ENCODE measurements at places on chromosomes 7 and 10.

GRCh38 chr7:80637911-80638765 is at the start of gene CD36:
Gene CD36, plus strand, starts transcription at chr7:80638642. Its CDS starts 8,099 bp downstream, at chr7:80646741.
- DNase-seq = no peak

- no peak for DNase-seq
These were observed 17.0 kb upstream of the TRIM8 start for GRCh38 chr10:102627291-102627735.

DNA sequence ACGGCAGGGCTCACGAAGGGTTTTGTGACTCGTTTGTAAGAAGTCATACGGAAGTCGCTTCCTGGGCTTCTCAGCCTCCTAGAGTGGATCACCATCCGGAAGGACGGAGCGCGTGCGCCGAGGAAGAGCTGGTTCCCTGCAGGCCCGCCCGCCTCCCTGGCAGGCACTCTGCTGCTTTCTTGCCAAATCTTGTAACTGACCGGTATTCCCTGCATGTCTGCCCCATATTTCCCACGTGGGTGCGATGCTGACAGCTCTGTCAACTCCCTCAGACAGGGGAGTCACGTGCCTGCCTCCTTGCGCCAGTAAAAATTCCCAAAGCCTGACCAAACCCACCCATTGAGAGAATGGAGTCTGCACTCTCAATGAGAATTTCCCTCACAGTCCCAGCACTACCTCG is 12.7 kb downstream of the SHH start:
- no peak for DNase-seq

GRCh38 chr10:12594448-12594944 is 245.1 kb downstream of the CAMK1D start:
- DNase-seq = no peak

DNA sequence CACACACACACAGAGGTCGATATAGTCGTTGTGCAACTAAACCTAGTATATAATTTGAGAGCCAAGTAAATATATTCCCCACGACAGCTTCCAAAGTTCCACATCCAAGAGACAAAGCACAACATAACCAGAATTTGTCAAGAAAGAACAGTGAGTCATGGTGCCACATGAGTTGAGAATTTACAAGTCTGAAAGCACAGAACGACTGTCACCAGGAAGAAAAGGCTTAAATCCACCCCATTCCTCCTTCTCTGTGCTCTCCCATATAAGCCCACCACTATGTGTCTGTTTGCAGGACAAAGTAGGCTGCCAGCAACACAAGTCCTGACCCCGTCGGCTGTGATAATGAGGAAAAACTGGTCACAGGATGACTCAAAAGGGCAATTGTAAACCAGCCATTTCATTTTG is 32.8 kb downstream of the GSAP start:
- no peak for DNase-seq

DNA sequence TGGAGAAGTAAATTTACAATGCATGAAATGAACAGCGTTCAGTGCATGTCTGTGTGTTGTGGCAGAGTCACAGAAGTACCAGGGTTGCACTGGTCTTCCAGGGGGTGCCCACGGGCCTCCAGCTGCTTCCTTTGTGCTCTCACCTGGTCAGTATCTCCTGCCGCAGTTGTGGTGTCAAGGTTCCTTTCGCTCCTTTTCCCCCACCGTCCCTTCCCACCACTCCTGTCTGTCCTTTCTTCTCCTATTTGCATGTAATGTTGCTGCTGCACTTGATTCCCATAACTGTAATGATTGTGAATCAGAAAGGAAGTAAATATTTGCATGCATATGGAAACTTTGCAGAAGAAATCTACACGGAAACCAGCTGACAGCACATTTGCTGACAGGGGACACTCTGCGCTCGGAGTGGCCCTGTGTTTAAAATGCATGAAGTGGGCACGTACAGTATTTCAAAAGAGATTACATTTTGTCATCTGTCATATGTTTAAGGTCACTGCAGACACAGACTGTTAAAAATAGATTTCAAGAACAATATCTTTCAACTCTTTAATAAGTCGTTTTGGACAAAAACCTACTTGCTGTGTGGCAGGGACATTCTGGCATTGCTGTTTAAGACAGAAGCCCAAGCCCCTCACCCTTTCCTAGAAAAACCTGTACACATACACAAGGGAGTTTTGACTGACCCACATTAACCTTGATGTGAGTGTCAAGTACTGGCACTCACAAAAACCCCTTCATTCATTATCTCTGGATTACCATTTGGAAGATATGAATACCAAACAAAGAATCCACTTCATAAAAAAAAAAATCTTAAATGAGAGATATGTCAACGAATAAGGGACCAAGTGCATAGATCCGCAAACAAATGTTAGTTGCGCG is 336.7 kb upstream of the KLF6 start:
- DNase-seq = no peak

DNA sequence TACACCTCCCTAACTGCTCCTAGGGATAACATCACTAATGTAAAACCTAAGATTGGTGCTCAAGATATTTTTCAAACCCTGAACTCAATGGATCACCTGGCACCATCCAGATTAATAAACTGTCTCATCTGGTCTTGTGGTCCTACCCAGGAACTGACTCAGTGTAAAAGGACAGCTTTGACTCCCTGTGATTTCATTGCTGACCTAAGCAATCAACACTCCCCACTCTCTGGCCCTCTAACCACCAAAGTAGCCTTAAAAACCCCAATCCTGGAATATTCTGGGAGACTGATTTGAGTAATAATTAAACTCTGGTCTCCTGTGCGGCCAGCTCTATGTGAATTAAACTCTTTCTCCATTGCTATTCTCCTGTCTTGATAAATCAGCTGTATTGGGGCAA is 6.2 kb upstream of the USP54 start:
- DNase-seq = no peak

DNA sequence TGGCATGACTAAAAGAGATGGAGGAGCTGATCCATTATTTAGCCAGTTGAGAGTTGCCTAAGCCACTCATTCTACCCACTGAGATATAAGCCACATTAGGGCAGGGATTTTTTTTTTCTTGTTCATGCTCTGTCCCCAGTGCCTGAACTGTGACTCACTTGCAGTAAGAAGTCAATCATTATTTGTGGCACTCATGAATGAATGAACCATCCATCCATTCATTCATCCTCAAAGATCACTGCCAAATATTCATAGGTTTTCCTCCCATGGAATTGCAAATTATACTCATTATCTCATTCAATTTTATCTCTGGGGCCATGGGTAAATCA is 22.8 kb upstream of the ARID5B start:
- DNase-seq = no peak

DNA sequence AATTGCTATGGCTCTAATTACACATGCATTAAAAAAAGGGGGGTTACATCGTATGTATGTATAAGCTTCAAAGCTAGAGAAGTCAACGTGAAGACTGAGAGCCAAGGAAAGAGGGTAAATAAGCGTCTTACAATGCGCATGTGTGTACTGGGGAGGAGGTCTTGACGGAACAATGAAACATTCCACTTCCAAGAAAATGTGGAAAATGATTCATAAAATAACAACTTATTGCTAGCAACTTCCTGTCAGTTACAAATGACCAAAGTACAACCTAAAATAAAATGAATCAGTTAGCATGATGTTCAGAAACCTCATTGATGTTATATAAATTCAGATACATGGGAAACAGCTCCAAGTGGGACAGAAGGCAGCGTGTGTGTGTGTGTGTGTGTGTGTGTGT is 104.1 kb upstream of the RHEB start:
- no peak for DNase-seq

- no peak for DNase-seq
These were observed 503 bp downstream of the CROT start for GRCh38 chr7:87345962-87346371.

DNA sequence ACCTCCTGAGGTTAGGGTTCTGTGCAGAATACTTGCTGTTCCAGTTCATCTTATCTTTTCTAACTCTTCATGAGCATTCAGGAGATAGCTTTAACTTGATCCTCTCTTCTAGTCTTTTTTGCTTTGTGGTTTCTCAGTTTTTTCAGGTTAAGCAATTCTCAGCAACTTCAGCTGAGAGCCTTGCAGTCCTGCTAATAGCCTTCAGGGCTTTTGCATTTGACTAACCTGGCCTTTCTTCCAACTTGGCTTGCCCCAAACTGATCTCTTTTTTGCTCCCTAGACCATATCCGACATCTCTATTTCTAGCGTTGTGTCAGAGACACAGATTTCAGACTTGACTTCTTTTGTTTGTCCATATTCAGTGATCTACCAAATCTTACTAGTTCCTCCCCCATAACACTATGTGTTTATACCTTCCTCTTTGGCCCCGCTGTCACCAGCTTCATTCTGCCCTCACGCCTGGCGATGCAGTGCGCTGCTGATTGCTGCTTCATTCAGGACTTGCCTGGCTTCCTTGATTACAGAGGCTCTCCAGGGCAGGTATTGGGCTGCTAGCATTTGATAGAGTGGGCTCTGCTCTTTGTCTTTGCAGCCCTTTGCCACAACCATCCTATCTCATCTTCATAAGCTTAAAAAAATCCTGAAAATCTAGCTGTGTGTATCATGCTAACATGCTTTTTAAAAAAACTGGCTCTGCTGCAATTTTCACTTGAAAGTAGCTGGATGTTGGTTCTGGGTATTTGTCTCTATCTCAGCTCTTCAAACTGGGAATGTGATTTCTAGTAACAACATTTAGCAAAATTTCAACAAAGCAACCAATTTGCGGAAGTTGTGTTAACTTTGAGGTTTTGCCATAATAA is 9.6 kb downstream of the CUL1 start:
- DNase-seq = no peak

DNA sequence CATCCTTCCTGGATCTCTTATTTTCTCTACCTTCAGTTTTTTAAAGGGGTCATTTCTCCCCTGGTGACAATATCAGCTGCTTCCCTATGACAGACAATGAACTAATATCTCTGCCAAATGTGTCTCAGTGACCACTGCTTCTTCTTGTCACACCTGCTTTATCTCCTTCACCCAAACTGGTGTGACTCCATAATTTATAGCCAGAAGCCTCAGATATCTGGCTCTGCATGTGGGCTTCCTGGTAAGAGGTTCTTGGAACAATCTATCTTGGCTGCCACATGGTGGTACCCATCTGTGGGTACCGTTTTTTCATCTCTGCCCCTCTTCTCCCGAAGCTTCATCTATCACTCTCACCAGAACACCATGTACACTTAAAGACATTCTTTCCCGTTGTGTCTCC is 37.0 kb downstream of the CPVL start:
- DNase-seq = no peak

DNA sequence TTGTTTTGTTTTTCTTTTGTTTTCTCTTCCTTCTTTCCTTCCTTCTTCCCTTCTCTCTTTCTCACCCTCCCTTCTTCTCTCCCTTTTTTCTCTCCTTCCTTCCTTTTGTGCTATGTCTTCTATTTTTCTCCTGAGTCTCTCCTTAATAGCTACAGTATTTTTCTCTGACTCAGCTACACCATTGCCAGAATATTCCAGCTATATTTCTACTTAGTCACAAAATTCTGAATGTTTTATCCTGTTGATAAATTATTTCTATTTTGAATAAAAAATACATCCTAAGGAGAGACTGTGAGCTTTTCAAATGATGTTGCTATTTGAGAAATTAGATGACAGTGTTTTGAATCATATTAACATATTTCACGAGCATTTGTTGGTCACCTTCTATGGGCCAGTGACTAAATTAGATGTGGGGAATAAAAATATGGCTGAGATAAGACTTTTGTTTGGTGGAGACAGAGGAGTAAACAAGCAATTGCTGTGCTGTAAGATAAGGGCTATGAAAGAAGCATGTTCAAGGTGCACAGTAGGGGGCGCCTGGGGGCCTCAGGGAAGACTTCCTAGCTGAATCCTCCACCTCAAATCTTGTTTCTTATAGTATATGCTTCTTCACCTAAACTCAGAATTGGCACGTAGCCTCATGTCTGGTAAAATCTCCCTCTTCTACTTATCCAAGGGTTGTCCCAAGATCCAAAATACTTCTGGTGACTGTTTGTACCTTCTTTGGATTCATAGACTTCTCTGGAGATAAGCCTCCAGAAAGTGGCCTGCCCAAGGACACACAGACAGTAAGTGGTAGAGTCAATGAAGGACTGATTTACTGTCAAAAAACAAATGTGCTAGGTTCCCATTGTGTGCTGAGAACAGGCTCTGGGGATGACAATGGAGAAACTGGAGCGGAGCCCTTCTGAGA is 115.5 kb upstream of the CREB5 start:
- DNase-seq = peak; percentile 55

DNA sequence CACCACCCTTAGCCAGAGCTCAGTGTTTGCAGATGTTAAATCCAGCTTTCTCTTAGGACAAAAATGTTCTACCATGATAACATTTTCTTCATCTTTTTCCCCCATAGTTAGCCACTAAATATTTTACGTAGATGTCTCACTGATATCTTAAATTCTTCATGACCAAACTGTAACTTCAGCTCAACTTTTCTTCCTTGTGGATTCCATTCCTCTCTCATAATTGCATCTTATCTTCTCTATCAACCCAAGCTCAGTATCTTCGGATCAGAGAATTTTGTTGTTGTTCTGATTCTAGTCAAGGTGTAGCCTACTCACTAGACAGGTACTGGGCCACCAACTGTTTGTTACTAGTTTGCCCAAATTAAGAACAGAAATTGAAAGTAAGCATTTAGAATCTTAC is 60.2 kb downstream of the SHOC2 start:
- DNase-seq = no peak

DNA sequence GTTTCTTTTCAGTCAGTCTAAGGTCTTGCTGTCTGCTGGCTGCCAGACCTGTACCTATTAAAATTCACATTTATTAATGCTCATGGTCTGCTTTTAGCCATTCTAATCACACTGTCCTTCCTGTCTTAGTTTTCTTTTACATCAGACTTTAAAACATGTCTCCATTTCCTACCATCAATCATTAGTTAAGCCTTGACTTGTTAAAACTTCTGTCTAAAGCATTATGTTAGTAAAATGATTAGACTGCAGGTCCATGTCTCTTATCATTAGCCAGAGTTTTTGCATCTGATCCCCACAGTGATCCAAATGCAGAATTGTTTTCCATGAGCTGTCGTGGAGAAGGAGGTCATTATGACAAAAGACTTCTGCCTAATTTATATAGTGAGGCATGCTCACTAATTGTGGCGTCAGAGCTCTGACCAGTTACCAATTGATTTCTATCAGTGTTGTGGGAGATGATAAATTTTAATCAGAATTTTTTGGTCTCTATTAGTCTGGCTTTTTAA is 226.5 kb downstream of the DKK1 start:
- DNase-seq = no peak

GRCh38 chr7:55046582-55047342 is 27.9 kb downstream of the EGFR start:
- DNase-seq = no peak

DNA sequence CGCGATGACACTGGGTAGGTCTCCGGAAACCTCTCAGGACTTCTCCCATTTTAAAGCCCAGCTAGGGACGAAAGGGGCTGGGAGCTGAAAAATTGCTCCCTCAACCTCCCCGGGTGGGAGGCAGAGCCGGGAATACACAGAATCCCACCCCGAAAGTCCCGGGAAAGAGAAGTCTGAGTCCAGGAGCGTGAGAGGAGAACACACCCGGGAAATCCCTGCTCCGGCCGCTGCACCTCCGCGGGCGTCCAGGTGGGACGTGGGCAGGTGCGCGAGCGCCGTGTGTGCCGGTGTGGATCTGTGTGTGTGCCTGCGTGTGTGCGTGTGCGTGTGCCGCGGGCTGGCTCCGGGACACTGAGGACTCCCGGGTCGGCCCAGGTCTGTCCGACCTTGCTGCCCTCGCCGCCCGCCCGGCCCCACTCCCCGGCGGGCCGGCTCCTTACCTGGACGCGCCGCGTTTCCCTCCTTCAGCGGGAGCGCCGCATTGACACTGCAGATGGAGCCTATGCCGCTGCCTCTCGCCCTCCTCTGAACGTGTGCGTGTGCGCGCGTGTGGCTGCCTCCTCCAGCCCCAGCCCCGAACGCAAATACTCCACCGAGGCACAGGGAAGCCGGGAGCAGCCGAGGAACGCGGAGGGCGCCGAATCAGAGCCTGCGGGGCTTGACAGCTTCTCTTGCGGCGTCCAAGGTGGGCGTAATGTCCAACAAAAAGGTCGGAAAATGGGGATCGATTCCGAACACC is at the start of gene PLXNA4:
Gene PLXNA4, minus strand, starts transcription at position 489 of the 739 bp plus-strand sequence. CDS start 67,777 bp downstream, outside the sequence.
- no peak for DNase-seq

Measured in HCT116 (cell line).